GM20000 (cell line): ENCODE measurements at places on chromosomes 1 and 21.

GRCh38 chr21:44948426-44949120 lies 8.7 kb downstream of the SLX9 start:
- DNase-seq, result no peak

- DNase-seq, result peak; percentile 85
Measured at GRCh38 chr1:41241354-41241748, 755 bp downstream of the SCMH1 start.

- DNase-seq, result no peak
Measured at GRCh38 chr21:44618504-44618903, 6.6 kb downstream of the KRTAP10-8 start.

DNA sequence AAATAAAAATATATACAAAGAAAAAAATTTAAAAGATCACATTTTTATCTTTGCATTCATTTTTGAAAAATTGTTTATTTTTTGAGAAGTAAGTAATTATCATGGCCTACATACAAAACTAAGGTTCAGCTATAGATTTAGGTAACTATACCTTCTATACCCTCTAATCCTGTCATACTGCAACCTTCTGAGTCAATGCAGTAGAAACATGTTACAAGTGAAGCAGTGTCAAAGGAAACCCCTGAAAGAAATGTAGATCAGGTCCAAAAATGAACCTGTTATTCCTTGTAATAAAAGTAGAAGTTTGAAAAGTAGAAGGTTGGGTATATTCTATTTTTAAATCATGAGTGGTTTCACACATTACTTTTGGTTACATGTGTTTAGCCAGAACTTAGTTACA lies 51.3 kb downstream of the PTGS2 start:
- no peak for DNase-seq

DNA sequence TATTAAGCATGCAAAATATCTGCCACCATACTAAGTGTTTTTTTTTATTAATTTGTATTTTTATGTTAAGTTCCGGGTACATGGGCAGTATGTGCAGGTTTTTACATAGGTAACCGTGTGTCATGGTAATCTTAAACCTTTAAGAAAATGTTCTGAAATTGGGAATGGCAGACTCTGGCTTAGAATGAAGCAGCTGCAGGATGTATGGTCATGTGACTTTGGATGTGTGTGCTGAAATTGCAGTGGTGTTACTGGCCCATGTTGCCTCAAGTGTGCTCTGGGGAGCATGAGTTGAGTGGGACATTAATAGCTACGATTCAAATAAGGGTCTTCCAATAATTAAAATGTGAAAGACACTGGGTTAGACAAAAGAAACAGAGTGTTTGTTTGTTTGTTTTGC lies 6.7 kb downstream of the GRIK1 start:
- DNase-seq, result no peak

GRCh38 chr21:44899768-44900558 lies 20.7 kb downstream of the ITGB2 start:
- no peak for DNase-seq

DNA sequence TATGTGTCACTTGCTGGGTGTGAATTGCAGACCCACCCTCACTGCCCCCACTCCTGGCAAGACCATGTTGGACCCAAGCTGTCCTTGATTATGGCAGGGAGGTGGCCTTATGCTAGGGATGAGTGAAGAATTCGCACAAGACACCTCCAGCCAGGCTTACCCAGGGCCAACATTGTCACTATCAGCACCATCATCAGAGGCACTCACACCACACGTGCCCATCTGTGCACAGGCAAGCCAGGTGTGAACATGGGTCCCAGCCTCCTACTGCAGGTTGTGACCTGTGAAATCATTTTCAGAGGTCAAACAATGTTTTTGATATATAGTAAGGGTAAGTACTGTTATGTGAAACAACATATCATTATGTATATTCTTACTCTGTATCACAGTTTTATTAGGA lies 20.3 kb upstream of the RGS8 start:
- no peak for DNase-seq

DNA sequence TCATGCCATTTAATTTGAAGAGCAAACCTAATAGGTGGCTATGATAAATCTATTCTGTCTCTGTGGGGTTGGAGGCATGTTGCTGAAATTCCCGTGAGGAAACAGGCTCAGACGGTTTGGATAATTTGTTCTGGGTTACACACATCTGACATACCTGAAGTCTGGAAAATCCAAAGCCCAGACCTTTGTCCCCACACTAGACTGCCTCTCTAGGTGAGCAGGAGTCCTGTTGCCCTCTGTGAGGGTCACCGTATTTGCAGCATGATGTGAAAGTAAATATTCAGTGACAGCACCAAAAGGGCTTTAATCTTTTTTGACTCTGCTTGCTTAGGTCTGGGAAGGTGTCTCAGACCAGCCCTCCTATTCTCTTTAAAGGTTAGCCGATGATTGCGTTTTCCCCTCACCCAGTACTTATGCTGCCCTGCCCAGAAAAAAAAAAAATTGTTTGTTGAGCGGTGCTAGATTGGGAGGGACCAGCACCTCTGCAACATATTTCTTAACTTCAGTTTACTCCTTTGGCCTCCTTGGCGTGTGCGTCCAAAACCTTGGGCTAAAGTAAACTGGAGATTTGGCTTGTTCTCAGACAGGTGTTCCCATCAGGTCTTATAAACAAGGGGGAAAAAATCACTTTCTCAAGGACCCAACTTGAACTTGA lies 67.0 kb downstream of the CACHD1 start:
- DNase-seq, result no peak

- no peak for DNase-seq
Measured at GRCh38 chr1:60448850-60449249, 375.3 kb upstream of the C1orf87 start.

DNA sequence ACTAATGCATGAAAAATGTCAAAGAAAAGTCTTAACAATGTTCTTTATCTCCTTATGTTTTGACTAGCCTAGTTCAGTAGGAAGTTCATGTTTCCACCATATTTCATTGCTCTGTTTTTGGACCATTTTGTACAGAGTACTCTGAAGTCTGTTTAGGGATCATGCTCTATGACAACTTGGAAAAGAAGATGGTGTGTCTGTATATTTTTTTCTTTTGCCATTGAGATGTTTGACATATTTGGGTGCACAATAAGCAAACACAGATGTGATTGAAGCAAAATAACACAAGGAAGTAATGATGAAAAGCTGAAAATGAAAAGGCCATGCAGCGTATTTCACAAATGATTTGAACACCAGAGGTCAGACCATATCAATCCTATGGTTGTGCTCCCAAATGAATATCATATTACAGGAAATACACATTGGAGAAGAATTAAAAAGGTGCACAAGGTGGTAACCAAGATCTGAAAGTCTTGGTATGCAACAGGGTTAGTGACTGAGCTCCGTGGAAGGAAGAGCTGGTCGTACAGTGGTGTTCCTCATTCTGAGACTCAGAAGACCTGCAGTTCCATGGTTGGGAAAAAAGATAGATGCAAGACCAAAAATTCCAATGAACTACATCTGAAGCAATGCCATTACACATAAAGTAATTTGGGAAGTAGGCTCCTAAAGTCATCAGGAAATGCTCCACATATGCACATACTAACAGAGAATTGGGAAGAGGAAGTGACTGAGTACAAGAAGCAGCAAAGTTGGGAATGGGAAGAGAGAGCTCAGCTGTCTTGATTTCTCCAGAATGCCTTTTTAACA lies 463.5 kb downstream of the LMO4 start:
- no peak for DNase-seq

DNA sequence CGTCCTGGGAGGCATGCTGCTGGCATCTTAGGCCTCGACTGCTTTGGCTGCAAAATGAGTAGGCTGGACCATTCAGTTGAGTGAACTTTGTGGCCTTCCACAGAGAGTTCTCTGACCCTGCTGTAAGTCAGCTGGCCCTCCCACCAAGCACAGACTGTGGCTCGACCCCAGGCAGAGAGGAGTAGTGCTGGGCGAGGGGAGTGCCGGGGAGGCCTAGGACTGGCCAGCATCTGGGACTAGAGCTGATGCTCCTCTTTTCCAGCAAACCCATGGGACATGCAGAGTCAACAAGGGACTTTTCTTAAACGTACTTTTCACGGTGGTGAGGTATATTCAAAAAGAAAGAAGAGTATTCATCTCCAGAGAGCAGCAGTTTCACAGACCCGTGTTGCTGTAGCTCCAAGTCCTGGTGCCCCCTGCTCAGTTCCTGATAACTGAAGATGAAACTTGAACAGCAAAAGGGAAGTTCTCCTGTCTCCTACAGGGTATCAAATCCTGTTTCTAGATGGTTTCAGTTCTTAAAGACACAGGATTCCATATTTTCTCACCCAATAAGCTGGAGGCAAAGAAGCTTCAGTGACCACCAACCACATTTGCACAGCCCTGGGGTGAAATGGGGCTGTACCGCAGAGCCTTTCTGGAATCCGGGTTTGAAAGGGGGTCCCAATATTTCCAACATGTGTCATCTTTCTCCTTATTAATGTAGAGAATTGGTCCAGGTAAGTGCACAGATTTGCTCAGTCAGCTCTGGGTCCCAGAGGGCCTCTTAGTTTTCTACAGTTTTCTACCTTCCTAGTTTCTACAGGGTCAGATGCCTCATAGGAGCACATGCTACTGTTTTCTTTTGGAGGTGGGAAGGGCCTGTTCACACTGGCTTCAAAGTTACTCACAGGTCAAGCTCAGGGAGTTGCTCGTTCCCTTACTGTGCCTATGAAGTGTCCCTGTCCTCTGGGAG lies 20.9 kb downstream of the BATF3 start:
- DNase-seq, result peak; percentile 70

DNA sequence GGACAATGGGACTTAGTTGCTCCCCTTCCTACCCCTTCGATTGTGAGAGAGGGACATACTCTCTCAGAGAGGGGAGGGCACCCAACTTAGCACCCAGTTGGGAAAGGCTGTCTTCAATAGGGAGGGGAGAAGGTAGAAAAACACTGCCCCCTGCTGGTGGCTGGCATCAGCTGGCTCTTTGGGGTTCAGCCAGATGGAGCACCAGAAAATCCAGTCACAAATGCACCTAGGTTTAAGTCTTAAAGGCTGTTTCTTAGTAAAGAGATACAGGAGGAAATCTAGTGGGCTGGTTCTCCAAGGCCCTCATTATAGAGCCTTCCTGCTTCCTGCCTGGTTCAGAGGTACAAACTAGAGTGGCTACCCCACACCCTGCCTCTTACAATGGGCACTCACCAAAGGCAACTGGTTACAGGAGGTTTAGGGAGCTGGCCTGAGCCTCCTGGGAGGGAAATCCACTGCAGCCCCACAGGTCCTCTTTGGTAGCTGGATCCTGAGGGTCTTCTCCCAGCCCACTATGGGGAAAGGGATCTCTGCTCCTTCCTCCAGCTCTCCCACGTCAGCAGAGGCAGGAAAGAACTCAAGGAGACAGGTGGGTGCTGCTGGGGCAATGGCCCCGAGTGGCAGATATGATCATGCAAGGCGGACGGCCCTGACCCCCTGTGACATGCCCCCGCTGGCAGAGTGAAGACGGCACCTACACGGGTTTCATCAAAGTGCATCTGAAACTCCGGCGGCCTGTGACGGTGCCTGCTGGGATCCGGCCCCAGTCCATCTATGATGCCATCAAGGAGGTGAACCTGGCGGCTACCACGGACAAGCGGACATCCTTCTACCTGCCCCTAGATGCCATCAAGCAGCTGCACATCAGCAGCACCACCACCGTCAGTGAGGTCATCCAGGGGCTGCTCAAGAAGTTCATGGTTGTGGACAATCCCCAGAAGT lies 28.3 kb downstream of the EIF2D start:
- peak; percentile 76 for DNase-seq

- no peak for DNase-seq
Measured at GRCh38 chr1:185961664-185962063, 227.5 kb downstream of the HMCN1 start.

DNA sequence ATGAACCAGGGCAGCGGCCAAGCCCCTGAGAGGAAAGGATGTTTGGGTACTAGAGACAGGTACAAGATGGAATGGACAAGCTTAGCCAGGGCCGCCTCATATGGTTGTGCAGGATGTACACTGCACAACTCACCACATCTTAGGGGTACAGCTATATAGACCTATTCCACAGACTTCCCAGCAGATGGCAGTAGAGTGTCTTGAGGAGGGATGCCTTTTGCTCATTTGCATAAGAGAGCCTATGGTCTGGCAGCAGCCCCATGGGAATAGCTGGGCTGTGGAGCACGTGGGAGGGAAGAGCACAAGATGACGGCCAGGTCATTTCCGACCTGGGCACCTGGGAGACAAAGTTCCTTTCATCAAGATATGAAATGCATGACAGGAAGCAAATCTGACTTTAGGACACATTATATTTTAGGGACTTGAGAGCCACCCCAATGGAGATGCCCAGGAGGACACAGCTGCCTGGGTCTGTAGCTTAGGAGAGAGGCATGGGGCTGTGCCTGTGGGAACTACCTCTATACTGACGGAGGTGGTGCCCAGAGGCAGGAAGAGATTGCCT lies 215.5 kb downstream of the KCNJ6 start:
- DNase-seq, result peak; percentile 79

- DNase-seq, result no peak
Measured at GRCh38 chr1:46041974-46042373, 90.5 kb downstream of the PIK3R3 start.

DNA sequence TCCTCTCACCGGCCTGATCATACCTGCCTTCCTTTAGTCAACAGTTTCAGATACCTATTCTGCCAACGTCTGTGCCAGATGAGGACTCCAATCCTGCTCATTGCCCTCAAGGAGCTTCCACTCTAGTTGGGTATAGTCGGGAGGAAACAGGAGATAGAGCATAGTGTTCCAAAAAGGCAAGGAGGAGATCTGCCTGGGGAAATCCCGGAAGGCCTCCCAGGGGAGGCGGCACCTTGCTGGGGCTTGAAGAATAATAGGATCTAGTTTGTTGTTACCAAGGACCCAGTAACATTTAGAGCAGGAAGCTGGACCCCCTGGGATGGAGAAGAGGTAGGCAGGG lies 12.3 kb downstream of the LDLRAP1 start:
- no peak for DNase-seq

- DNase-seq, result no peak
Measured at GRCh38 chr21:43786300-43786806, 3.0 kb upstream of the RRP1 start.

DNA sequence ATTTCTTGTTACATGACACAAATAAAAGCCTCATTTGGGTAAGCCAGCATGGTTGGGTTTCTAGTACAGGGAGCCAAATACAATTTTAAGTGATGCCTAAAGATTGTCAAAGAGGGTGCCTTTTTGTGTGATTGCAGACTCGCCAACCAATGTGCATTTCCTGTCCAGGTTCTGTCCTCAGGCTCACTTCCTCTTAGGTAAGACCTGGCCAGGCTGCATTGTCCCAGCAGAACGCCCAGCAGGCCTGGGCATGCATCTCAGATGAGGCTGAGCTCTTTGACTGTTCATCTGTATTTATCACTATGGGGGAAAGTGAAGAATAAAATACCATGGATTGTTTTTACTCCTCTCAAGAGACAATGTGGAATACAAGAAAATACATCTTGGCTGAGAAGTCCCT lies 49.7 kb downstream of the KCNC4 start:
- no peak for DNase-seq

- DNase-seq, result no peak
Measured at GRCh38 chr1:29234471-29234870, 1.9 kb upstream of the PTPRU start.

DNA sequence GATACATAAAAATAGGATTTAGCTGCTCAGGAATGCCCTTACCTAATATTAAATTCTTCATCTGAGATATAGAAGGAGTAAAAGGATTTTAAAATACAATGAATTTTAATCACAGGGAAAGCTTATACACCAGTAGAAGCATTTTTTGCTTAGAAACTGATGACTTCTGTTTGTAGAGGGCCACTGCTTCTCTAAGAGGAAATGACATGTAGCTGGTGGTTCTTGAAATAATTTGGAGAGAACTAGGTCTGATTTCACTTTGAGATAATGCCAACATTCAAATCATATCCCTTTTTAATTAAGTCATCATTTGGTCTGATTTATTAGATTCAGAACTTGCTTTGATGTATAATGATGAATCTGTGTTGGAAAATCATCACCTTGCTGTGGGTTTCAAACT lies 166.6 kb upstream of the SGIP1 start:
- no peak for DNase-seq
